ENCODE measurements at places on chromosomes 3 and 15.

DNA sequence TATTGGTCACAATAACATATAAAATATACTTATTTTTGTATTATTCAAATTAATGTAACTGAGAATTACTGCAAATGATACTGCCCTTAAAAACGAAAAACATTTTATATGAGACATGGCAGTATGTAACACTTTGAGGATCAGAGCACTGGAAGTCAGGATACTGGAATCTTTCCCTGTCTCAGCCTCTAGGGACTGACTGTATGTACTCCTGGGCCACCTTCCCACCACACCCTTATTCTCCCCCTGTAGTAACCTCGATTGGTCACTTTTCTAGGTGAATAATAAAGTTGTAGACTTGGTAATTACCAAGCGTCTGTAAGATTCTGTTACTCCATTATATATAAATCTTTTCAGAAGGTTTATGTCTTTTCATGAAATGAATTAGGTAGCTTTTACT lies 43.0 kb downstream of the LRRC49 start:
- no peak for DNase-seq

GRCh38 chr3:9669720-9670432 lies 20.6 kb downstream of the MTMR14 start:
- DNase-seq = no peak

GRCh38 chr15:69606921-69607500 lies 154.4 kb downstream of the RPLP1 start:
- DNase-seq = no peak

- DNase-seq = no peak
These were observed 1.6 kb downstream of the C15orf39 start for GRCh38 chr15:75203017-75203907.

GRCh38 chr15:37291920-37292319 lies 191.6 kb upstream of the MEIS2 start:
- no peak for DNase-seq

- no peak for DNase-seq
These were observed 426 bp downstream of the CBLB start for GRCh38 chr3:105868431-105868741.

DNA sequence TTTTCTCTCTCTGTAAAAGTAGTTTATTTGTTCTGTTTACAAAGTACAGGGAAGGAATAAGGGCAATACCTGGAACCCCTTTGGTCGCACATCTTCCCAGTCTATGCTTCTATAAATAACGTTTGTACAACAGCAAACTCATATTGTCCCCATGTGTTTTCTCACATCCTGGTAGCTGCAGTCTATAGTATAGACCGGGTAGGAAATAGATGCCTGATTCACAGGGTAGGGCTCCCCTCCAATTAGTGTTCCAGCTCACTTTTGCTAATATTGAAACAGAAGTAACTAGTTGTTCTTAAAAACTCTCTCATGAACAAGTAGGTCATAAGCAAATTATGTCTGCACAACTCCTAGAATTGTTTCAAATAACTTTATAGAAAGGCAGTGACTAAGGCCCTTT lies 17.7 kb downstream of the ATG7 start:
- no peak for DNase-seq

DNA sequence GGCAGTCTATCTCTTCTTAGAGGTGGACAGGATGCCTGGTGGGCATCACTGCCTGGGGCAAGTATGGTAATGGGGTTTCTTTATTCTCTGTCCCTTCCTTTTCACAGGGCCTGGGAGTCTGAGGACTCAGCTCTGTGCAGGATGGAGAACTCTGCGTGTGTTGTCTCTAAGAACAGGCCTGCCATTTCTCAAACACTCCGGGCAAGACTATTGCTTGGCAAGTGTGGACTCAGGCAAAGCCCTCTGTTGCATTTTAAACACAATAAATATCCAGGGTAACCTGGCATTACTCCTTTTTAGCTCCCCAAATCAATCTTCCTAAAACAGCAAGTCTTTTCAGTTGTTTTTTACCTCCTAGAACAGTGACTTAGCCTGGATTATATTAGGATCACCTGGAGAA lies 185.1 kb upstream of the ROPN1 start:
- no peak for DNase-seq

- DNase-seq = no peak
These were observed 62.5 kb upstream of the MLF1 start for GRCh38 chr3:158508481-158508880.

DNA sequence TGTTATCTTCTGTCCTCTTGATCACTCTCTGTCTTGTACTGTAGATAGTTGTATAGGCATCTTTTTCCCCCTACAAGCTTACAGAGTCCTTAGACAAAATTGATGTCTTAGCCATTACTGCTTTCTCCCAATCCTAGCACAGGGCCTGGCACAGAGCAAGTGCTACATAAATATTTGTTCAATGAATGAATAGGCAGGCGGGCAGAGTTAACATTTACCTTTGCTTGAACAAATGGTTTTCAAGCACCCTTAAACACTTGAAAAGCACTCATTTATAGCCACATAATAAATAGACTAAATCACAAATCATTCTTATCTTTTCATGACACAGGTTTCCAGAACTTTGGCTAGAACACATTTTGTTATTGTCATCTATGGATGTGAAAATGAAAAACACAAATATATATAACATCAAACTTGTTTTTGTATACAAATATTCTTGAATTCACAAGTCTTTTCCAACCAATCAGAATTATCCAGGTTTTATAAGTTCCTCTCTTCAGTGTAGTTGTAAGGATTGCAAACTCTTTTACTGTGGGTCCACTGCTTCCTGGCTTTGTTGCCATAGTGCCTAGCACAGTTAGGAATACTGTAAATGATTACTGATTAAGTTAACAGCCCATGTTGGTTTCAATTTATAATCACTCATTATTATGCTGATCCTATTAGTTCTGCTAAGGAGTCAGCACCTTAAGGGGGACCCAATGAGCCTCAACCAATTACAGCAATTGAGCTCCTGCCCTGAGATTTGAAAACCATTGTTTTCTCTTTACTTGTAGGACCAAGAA lies 61.9 kb downstream of the ISL2 start:
- no peak for DNase-seq

DNA sequence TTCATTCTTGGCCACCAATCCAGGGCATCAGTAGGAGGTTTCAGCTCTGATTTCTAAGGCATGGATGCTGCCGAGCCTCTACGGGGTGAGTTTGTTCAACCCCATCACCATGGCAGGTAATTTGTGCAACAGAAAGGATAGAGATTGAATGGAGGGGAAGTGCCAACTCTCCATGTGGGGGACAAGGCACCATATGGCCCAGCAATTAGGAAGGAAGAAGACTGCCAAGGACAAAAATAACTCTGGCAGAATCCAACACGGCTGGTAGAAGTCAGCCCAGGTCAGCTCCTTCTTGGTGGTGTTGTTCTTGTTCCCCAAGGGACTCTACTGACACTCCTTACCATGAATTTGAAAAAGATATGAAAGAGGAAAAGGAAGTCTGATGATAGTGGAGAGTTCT lies 503.9 kb downstream of the MAGI1 start:
- DNase-seq = no peak

- DNase-seq = no peak
These were observed 1.4 kb downstream of the UBR1 start for GRCh38 chr15:43104426-43104825.

- DNase-seq = no peak
These were observed 286.5 kb downstream of the SQOR start for GRCh38 chr15:45921376-45921775.

DNA sequence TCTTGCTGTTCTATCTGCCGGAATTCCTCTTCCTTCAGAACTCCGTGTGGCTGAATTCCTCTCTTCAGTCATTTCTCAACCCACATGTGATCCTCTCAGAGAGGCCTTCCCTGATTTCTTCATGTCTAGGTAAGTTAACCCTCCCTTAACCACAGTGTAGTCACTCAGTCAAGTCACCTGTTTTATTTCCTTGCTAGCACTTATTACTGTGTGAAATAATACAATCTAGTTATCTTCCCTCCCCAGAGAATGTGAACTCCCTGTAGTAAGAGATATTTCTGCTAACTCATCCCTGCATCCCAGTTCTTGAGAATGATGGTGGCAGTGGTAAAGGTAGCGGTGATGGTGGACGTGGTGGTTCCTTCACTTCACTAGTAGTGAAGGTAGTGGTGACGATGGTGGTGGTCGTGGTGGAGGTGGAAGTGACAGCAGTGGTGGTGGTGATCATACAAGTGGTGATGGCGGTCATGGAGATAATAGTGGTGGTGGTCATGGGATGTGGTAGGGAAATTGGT lies 33.3 kb downstream of the COL6A5 start:
- DNase-seq = no peak

GRCh38 chr3:11705049-11705448 lies 61.3 kb upstream of the VGLL4 start:
- DNase-seq = no peak

DNA sequence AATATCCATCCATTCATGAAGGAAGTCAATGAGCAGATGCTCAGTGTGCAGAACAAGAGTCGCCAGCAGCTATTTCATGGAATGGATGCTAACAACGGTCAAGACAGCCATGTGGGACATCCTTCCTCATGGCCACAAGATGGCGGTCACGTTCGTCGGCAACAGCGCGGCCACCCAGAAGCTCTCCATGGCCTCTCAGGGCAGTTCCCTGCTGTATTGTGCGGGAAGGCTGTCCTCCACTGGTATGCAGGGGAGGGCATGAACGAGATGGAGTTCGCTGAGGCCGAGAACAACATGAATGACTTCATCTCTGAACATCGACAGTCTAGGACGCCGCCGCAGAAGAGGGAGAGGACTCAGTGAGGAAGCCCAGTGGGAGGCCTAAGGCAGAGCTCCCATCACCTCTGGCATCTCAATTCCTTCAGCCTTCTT lies 208.3 kb downstream of the TJP1 start:
- DNase-seq = no peak

DNA sequence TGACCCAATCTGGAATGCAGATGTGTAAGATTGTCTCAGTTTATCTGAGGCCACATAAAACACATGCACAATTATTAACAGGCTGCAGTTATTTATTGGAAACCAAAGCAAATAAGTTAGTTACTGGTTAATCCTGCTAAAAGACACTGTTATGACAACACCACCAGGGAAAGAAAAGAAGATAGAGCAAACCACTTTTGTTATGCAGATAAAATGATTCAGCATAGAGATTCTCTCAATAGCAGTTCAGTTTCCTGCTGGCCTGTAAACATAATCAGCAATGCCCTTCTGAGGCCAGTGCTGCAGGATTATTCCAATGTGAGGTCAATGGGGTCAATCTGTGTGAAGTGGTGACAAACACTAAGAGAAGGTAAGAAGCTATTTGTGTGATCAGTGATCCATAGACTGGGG lies 244.4 kb downstream of the ZBTB20 start:
- DNase-seq = no peak

DNA sequence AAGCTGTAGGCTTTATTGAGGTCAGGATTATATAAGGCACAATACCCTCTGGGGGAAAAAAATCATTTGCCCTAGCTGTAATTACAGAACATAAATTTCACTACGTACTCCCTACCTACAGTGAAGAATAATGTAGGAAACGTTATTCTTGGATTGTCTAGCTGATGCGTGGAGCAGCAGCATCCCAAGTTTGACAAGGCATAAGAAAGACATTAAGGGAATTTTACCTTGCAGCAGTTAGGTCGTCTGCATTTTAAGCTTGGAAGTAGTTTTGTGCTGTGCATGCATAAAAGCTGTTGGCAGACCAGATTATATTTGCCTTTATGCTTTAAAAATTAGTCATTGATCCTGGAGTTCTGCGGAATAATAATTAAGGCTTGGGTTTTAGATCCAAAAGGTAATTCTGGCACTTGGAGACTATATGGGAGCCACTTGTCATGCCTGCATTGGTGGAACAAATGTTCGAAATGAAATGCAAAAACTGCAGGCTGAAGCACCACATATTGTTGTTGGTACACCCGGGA lies 2.2 kb downstream of the EIF4A2 start:
- no peak for DNase-seq

- DNase-seq = no peak
These were observed 236.2 kb downstream of the TLE3 start for GRCh38 chr15:69861331-69862171.

GRCh38 chr3:156161172-156161571 lies 40.8 kb downstream of the KCNAB1 start:
- DNase-seq = no peak

GRCh38 chr3:57421336-57421735 lies 122.8 kb downstream of the DNAH12 start:
- no peak for DNase-seq

GRCh38 chr15:25065286-25065685 lies 110.5 kb downstream of the SNRPN start:
- DNase-seq = no peak

DNA sequence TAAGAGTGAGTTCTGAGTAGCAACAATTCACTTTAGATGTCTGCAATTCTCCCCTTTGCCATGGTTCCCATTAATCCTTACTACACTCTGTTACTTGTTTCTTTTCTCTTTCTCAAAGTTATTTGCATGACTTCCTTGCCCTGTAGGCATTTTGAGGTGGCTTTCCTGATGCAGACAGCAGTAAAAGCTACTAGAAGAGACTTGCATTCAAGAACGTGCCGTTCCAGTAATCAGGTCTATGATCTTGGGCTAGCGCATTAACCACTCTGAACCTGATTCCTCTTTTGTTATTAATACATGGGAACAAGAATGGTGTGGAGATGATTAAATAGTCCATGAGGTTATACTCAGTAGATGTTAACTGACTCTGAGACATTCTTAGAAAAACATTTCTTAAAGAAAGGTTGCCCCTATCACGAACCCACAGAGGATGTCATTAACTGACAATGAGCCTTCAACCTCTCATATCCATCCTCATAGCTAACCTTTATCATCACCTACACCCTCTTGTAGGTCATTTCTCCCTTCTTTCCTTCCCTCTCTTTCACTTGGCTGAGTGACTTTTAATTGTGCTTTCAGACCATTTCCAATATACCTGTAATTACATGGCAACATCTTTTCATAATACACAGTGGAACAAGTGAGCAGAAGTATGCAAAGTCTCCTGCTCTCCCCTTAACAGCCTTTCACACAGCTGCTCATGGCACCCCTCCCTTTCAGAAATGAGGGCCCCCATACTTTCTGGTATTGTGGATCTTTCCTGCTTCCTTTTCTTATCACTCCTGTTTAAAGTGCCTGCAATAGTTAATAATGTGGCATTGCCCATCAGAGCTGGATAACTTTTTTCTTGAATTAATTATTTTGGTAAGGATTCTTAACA lies 175.9 kb downstream of the CHST2 start:
- DNase-seq = no peak

- DNase-seq = no peak
These were observed 40.0 kb upstream of the TRH start for GRCh38 chr3:129934234-129935123.

DNA sequence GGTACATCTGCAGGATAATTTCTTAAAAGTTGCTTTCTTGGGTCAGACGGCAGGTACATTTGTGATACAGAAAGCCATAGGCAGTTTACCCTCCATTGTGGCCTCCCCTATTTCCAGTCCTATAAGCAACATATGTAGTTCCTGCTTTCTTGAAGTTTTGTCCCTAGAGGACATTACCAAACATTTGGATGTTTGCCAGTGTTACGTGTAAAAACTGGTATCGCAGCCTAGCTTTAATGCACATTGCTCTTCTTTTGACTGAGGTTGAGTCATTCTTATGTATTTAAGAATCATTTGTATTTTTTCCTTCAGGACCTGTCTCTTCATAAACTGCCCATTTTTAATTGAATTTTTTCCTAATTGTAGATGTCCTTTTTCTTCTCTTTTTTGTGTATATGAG lies 114.3 kb downstream of the DIPK2A start:
- no peak for DNase-seq

GRCh38 chr15:40595219-40595618 lies 1.2 kb downstream of the KNL1 start:
- no peak for DNase-seq
